ENCODE measurements at places on chromosomes 1 and 21. TPM values are rescaled to one million over a fixed set of nuclear protein-coding genes. Genes with fewer than 3 reads are reported as not detected.

DNA sequence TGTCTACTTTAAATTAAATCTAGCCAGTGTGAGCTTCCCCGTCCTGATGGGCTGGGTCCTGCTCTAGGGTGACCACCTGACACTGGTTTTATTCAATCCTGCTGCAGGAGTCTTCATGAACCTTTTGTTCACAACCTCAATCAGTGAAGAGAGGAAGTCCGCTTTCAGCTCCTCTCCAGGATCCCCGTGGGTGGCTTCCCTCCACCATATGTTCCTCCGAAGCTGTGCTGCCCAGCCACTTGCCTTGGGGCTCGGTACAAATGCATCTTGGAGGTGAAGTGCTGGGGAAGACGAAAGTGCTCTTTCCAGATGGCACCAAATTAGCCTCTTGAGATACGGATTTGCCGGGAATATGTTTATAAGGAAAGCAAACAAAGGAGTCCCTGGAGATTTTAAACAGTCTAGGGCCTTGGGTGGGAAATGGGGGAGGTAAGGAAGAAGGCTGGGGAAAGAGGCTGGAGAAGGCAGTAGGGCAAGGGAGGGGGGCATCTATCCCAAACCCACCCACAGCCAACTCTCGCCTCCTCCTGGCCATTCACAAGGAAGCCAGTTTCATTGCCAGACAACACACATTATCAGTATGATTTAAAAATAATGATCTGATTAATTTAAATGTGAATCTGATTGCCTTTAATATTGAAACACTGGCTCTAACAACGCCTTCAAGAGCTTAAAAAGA, 430.8 kb downstream of the DISC1 start:
- DNase-seq, result no peak

- peak; percentile 22 for DNase-seq
Measured at GRCh38 chr1:119141020-119141424, 569 bp upstream of the WARS2 start.

GRCh38 chr21:44887126-44887806, 13.8 kb upstream of the PTTG1IP start:
- peak; percentile 8 for DNase-seq

The SLC6A17 gene
- not detected for total RNA-seq

All from left ventricle myocardium inferior (tissue), 1 donor.